Osteoblast (primary cell): ENCODE measurements at places on chromosomes 4 and X.
A peak's percentile ranks its signal among the peaks of the same experiment; 100 is the strongest.

DNA sequence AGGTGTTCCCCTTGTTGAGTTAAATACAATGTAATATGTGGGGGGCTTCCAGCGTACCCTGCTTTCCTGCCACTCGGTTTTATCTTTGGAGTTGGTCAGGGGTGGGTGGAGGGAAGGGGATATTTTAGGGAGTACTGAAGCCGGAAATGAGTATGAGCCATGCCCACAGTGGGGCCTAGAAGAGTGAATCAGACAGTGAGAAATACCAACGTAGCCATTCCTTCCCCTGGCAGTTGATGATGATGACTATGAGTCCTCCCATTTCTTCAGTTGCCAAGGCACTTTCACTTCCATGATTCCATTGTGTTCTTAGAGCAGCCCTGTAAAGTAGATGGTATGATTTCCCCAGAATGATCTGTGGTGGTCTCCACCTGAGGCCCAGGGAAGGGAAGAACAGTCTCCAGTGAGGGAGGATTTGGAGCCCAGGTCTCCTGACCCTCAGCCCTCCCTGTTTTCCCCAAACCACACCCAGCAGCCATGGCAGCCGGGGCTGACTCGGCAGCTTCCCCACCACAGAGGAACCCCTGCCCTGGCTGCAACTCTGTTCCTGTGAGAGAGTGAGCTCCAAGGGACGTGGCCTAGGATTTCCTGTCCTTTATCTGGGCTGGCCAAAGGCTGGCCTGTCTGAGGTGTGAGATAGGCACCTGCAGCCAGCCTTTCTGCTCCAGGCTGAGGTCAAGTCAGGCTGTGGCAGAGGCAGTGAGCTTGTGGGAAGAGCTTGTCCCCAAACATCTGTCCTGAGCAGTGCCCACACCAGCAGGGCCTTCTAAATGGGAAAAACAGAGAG, 52.7 kb downstream of the STARD8 start:
- peak; percentile 96 for DNase-seq

DNA sequence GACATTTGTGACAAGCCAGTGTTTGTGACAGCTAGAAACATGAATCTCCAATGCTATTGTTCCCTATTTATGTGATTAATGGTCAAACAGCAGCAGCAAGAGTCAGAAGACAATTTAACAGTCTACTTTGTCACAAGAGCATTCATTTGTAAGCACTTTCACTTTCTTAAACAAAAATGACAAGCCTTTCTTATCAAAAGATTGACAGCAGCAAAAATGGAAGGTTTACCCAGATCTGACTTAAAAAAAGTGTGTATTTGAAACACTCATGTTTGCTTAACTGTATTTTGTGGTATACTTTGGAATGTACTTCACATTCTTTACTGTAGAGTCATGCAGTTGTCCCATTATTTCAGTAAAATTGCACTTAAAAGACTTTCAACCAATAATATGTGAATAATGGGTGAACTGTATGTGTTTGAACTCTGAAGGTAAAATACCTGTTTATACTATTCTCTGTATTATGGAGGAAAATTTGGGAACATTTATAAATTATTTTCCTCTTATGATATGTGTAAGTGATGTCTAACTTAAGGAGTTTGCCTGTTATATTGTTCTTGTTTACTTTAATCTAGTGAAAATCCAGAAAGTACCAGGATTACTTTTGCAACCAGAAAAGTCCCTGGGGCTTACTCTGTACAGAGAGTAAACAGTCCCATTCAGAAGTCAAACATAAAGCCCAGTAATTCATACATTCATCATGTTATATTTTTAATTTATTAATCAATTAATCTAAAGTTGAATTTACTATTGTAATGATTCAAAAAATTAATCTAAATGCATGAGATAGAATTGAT, 314.9 kb upstream of the TRAM1L1 start:
- DNase-seq: no peak

- DNase-seq: no peak
These were observed 116.1 kb downstream of the ARHGAP10 start for GRCh38 chr4:147847751-147848590.

GRCh38 chr4:80268081-80268823, 1.8 kb downstream of the FGF5 start:
- peak; percentile 74 for DNase-seq

- no peak for DNase-seq
These were observed 264.2 kb downstream of the CAMK2D start for GRCh38 chr4:113497154-113497884.

- no peak for DNase-seq
These were observed 14.0 kb upstream of the ADAD1 start for GRCh38 chr4:122364700-122365404.

GRCh38 chr4:94583914-94584641, 132.3 kb downstream of the PDLIM5 start:
- DNase-seq: no peak

- DNase-seq: no peak
These were observed 425.2 kb upstream of the FTHL17 start for GRCh38 chrX:31497086-31497485.

DNA sequence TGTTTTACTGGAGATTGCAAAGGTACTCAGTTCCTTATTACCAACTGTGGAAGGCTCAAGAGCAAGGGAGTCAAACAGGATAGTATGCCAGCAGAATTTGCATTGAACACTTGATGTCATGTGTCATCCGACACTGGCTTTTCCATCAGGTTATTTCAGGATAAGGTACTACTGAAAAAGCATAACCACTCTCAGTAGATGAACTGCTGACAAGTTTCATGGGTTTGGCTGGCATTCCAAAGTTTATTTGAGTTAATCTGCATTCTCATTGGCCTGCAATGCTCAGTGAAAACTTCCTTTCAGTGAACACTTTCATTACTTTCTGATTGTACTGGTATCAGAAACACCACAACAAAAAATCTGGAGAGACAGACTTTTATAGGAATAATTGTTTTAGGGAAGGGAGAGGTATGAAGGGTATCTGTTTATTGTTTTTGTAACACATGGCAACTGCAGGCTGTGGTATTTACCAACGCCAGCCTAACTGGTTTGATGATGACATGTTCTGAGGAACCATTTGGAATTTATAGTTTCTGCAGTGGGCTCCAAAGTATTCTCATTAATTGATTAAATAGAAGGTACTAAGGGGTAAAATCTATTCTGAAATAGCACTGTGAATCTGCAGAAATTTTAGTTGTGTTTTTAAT, 345.7 kb upstream of the NR3C2 start:
- no peak for DNase-seq

DNA sequence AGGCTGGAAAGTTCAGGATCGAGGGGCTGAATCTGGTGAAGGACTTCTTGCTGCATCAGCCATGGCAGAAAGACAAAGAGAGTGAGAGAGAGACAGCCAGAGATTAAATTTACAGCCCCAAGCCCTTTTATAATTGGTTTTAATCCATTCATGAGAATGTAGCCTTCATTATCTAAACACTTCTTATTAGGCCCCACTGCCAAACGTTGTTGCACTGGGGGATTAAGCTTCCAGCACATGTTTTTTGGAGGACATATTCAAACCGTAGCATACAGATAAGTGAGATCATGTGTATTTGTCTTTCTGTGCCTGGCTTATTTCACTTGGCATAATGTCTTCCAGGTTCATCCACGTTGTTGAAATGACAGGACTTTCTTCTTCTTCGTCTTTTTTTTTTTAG, 524.7 kb downstream of the SPRY1 start:
- DNase-seq: no peak

GRCh38 chrX:150897421-150898320, 797 bp downstream of the CD99L2 start:
- DNase-seq: peak; percentile 78
